ENCODE measurements at places on chromosomes 6 and 20.

GRCh38 chr6:25457516-25457915 is 178.3 kb downstream of the CARMIL1 start:
- DNase-seq: no peak

GRCh38 chr6:3455147-3455568 is 1.7 kb downstream of the SLC22A23 start:
- no peak for DNase-seq

- DNase-seq: no peak
Observed at GRCh38 chr20:61170496-61171320, 81.4 kb upstream of the CDH4 start.

DNA sequence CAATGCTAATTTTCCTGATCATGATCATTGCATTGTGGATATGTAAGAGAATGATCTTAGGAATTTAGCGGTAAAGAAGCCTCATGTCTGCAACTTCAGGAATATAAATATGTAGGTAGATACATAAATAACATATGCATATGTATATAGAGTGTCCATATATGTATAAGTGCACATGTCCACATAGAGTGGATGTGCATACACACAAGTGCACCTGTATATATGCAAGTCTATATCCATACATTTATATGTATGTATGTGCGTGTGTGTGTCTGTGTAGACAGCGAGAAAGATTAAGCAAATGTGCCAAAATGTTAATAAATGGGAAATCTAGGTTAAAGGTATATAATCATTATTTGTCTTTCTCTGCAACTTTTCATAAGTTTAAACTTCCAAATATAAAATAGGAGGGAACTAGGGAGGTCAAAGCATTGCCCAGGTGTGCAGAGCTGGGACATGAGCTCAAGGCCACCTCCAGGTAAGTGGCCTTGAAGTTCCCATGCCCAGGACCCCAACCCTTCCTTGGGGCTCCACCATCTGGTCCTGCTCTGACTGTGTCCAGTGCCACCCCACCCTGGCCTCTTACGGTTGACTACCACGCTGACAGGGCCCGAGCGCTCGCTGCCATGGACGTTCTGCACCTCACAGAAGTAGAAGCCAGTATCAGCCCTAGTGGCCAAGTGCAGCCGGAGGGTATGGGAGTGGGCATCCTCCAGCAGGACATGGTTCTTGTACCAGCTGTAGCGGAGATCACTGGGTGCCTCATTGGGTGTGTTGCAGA is 9.6 kb downstream of the SIGLEC1 start:
- no peak for DNase-seq

- no peak for DNase-seq
Observed at GRCh38 chr20:57498425-57499400, 26.2 kb downstream of the CTCFL start.

GRCh38 chr6:44275749-44276648 is 5.7 kb downstream of the TMEM151B start:
- peak; percentile 70 for DNase-seq

DNA sequence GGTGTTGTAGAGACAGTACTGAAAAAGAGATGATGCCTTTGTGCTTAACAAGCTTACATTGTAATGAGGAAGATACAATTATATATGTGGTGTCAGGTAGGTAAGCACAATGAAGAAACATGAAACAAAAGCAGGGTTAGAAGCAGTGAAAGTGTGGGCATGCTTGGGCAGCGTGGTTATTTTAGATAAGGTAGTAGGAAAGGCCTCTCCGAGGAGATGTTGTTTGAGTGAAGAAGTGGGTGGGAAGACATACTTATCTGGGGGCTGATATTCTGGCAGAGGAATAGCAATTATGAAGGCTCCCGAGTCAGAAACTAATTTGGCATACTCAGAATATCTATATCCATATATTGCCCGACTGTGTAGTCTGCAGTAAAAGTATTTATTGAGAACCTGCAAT is 4.7 kb downstream of the CDKAL1 start:
- no peak for DNase-seq

DNA sequence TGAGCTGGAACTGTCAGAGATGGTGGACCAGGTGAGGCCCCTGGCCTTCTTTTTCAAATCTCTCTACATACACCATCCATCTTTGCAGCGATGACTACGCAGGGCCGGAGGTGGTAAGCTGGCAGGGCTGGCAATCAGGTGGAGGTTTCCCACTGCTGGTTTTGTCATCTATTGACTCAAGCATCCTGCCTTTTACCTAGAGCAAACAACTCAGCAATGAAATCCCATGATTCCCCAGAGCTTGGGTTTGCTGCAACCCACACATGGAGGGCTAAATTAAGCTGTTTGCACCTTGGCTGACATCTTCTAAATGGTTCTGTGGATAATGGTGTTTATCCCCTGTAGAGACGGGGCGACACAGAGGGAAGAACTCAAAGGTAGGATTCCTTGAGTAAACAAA is 170.2 kb downstream of the SCP2D1 start:
- DNase-seq: no peak

DNA sequence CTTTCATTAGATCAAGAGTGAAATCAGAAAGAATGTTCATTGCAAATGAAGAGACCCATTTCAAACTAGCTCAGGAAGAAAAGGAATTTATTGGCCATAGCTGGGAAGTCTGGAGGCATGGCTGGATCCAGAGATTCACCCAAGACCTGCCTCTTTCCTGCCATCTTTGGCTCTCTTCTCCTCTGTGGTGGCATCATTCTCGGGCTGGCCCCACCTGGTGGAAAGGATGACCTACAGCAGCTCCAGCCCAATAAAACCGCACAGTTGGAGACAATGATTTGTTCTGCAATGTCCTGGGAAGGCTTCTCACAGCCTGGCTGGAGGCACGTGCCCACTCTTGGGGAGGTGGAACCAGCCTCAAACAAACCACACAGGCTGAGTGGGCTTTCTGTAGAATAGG is 18.1 kb upstream of the FERMT1 start:
- DNase-seq: no peak

- DNase-seq: no peak
Observed at GRCh38 chr6:146029573-146030184, 817 bp downstream of the GRM1 start.

GRCh38 chr20:4516876-4517275 is 204.8 kb upstream of the PRND start:
- no peak for DNase-seq

All from K562 (cell line).